ENCODE measurements at places on chromosomes 1 and 21. TPM values are rescaled to one million over a fixed set of nuclear protein-coding genes. Genes with fewer than 3 reads are reported as not detected.

- DNase-seq, result no peak
These were observed 211.1 kb downstream of the PBX1 start for GRCh38 chr1:164770131-164770529.

DNA sequence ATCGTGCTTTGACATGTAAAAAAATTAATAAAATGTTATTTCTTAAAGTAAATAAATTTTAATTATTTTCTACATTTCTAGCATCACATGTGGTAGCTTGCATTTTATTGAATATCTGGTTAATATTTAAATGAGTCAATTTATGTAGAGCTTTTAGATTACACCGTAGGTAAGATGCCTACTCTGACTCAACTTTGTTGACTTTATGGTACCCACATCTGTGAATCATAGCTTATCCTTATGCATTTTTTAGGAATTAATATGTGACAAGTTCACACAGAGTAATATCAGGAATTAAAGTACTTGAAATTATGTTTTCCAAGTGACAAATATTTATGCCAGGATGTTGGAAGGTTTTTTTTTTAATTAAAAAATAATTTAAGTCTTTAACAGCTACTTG lies 120.7 kb downstream of the LEPR start:
- no peak for DNase-seq

GRCh38 chr1:38444311-38444710 lies 397.7 kb upstream of the POU3F1 start:
- no peak for DNase-seq

Gene OR10K1
- total RNA-seq, result not detected

- DNase-seq, result no peak
These were observed 74.3 kb upstream of the CD5L start for GRCh38 chr1:157915859-157916258.

DNA sequence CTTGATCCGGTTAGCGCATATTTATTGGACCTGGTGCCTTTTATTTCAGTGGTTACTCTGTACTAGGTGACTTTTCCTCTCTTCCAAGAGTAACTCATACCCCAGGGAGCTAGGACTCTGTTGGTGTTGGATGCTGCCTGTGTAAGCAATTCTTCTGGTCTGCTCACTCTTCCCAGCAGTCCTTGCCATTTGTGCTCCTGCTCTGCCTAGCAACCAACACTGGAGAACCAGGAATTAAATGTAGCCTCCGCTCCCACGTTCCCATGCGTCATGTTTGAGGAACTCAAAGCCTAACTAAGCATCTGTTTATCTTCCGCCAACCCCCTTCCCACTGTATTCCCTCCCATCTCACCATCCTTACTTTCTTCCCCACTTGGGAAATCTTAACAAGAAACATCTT lies 65.7 kb upstream of the RAVER2 start:
- no peak for DNase-seq

- no peak for DNase-seq
These were observed 12.2 kb downstream of the NGF start for GRCh38 chr1:115325874-115326273.

DNA sequence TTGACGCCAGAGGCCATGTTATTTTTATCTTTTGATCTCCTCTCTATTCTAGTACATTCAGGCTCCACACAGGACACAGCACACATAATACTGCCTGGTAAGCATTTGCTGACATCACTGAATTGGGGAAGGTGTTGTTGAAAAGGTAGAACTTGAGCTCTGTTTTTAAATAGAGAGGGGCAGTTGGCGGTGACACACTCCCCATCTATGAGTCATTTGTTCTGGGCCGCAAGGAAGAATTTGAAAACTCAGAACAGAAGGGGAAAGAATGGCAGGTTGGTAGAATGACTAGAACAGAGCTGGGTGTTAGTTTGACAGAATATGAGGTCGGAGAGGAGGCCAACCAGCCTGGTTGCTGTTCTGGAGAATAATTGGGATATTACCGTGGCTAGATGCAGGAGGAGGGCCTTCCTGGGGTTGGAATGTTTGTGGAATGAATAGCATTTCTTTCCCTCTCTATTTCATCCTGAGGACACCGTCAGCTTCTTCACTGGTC lies 52.1 kb upstream of the ERRFI1 start:
- DNase-seq, result no peak

DNA sequence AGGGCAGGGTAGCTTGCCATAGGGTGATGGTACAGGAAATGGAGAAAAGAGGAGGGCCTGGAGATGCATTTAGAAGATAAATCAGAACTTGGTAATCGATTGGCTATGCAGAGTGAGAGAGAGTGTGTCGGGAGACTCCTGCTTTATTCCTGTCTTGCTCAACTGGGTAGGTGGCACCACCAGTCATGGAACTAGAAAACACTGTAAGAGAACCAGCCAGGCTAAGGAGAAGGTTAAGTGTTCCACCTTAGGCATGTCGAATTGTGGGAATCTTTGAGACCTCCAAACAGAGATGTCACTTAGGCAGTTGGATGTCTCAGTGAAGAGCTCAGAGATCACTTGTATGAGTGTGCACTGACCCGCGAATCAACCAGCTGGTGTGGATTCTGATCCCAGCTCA lies 28.7 kb upstream of the RD3 start:
- no peak for DNase-seq

DNA sequence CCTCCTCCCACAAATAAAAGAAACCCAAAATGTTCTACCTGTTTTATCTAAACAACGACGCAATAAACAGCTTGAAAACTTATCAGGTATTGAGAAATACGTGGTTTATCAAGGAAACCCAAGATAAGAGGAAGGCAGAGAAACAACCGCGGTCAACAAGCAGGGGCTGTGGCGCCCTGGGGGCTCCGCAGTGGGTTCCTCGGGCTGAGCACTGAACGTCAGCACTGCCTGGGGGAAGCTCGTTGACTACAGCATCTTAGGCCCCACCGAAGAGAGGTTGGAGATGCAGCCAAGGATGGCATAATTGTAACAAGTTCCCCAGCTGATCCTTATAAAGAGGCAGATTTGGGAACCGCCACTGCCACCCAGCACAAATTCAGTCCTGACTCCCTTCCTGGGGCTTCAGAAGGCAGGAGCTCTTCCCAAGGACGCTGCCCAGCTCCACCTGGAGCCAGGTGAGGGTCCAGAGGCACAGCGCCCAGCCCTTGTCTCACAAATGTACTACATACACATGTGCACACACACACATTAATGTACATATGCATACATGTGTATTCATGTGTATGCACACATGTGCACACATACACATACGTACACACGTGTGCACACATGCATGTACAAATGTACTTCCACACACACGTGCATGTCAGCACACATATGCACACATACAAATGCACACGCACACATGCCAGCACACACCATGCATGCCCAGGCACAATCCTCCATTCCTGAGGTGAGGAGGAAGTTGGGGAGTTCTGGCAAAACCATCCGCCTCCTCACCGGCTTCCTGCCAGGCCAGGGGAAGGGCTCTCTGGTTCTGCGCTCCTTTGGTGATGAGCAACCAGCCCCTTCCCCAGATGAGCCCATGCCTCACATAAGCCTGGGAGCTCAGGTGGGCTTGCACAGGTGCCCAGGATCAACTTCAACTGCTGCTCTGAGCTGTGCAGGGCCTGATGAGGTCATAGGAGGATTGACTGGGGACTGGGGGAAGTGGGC lies 251.1 kb downstream of the NPHP4 start:
- DNase-seq, result no peak

DNA sequence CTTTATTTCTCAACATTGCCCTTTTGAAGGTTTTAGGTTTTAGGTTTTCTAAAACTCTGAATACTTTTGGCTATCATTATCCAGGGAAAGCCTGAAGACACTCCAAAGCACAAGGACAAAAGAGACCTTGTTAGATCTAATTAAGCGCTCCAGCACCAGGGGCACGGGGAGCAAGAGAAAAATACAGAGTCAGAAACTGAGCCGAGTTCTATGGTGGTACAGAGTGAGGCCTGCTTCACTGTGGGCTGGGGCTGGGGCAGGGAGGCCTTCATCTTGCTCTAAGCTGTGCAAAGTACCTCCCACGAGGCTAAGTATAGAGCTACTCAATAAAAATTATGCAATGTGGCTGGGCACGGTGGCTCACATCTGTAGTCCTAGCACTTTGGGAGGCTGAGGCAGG lies 19.7 kb upstream of the RAB4A start:
- DNase-seq, result no peak

DNA sequence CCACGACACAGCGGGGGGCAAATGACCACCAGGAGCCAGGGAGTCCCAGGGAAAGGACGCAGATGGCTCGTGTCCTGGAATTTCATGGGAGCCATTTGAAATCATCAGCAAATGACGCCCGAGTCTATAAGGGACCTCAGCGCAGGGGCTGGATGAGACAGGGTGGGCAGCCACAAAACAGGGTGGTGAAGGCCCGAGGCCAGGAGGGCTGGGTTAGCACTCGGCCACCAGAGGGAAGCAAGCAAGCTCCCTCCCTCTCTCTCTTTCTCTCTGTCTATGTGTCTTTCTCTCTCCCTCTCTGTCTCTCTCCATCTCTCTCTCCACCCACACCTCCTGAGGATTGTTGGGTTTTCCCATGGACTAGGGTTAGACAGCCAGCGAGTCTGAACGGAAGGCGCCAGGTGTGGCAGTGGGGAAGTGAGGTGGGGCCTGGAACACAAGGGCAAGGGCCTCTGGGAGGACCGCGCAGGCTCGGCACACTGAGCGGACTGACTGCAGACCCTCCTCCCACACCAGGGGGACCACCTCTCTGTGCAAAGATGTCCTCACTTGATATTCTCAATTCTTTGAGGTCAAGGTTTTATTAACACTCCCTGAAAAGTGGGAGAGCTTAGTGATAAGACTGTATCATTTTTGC lies 73.8 kb upstream of the TMPRSS2 start:
- DNase-seq, result peak; percentile 66

- no peak for DNase-seq
These were observed 15.1 kb downstream of the RNF223 start for GRCh38 chr1:1058921-1059493.

DNA sequence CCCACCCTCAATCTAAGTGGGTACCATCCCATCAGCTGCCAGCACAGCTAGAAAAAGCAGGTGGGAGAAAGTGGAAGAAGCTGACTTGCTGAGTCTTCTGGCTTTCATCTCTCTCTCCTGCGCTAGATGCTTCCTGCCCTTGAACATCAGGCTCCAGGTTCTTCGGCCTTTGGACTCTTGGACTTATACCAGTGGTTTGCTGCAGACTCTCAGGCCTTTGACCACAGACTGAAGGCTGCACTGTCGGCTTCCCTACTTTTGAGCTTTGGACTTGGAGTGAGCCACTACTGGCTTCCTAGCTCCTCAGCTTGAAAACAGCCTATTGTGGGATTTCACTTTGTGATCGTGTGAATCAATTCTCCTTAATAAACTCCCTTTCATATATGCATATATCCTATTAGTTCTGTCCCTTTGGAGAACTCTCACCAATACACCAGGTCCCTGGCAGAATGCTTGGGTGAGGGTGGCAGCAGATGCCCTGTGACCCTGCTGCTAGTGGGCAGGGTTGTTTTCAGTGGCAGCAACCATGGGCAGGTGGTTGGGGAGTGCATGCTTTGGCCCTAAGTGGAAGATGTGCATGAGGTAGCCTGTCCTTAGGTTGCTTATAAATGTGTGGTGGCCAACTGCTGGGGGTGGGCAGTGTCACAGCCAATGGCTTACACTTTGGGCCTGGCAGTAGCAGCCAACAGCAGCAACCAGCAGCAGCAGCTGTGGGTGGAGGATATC lies 10.8 kb upstream of the ADAM30 start:
- no peak for DNase-seq

DNA sequence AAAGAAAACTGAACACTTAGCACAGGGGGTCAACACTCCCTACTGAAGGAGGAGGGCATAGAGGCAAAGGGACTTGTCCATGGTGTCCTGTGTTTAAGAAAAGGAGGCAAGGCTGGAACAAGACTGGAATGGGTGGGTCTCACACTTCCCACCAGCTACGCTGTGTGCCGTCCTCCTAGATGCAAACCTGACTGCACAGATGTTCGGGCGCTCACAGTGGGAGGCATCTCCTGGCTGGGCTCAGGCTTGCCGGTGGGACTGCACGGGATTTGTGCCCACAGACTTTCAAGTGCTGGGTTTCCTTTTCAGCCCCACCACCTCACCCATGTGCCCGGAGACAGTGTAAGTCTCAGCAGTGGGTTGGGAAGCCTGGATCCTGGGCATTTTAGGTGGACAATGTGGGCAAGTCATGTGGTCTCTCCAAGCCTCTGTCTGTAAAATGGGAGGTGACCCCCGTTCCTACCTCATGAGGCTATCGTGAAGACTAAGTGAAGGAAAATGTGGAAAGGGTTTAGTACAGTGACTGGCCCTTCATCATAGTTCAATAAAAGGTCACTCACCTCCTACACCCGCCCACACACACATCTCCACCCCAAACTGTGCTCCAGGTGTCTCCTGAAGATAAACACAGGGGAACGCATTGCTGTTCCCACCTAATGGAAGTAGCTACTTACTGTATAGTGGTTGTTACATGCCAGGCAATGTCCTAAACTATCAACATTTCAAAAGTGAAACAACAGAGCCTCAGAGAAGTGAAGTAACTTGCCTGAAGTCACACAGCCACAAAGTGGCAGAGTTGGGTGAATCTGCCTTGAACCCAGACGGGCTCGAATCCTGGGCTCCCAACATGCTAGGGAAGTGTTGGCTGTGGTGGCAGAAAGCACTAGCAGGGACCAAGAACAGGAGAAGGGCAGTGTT lies 36.0 kb downstream of the ATP1A1 start:
- DNase-seq, result no peak

Gene CFHR2
- total RNA-seq, result not detected

DNA sequence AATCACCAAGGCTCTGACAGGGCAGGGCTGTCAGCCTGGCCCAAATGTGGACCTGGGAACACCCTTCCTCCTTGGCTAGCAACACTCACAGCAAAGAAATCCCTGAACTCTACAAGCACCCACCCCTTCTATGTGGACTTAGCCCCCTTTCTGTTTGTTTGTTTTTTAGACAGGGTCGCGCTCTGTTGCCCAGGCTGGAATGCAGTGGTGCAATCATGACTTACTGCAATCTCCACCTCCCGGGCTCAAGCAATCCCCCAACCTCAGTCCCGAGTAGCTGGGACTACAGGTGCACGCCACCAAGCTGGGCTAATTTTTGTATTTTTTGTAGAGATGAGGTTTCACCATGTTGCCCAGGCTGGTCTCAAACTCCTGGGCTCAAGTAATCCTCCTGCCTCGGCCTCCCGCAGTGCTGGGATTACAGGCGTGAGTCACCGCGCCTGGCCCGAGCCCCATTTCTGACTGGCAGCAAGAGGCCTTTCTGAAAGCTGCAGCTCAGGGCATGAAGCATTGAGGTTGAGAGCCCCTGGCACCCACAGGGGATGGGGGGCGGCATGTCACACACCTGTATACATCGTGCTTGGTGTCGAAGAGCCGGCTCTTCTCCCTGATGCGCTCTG lies 16.2 kb downstream of the RIPK4 start:
- DNase-seq, result no peak

DNA sequence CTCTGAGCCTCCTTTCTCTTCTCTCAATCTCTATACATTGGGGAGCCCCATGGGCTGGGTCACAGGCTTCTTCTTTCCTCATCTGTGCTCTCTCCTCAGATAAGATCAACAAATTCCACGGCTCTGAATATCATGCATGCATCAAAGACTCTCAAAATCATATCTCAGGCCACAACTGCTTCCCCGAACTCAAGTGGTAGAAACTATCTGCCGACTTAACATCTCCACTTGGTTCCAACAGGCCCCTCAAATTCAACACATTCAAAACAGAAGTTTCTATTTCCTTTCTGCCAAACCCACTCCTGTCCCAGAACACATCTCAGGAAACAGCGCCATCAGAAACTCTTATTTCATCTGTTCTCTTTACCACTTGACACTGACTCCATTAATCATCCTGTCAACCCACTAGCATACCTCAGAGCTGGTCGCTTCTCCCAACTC lies 16.7 kb downstream of the DDX59 start:
- DNase-seq, result no peak

Gene CLCA4
- total RNA-seq, result 0.40 TPM

Measured in transverse colon (tissue), 4 donors.